Muscle of leg (tissue), 16 donors: ENCODE measurements at places on chromosomes 5 and 9. TPM values are rescaled to one million over a fixed set of nuclear protein-coding genes. Genes with fewer than 3 reads are reported as not detected.

GRCh38 chr9:130364619-130365322 lies 80.0 kb upstream of the ASS1 start:
- DNase-seq: no peak

- DNase-seq: no peak
Observed at GRCh38 chr5:72006361-72006760, 100.9 kb upstream of the MAP1B start.

- DNase-seq: no peak
Observed at GRCh38 chr9:86990290-86990689, 43.0 kb upstream of the GAS1 start.

Gene GRAMD2B
- 8.0 TPM for total RNA-seq

Gene CKMT2
- total RNA-seq: 91.3 TPM

Gene LCN9
- total RNA-seq: not detected
